ENCODE measurements at places on chromosomes 1 and 21.
A peak's percentile ranks its signal among the peaks of the same experiment; 100 is the strongest.

- no peak for DNase-seq
These were observed 338 bp upstream of the TOR1AIP1 start for GRCh38 chr1:179881642-179882252.

DNA sequence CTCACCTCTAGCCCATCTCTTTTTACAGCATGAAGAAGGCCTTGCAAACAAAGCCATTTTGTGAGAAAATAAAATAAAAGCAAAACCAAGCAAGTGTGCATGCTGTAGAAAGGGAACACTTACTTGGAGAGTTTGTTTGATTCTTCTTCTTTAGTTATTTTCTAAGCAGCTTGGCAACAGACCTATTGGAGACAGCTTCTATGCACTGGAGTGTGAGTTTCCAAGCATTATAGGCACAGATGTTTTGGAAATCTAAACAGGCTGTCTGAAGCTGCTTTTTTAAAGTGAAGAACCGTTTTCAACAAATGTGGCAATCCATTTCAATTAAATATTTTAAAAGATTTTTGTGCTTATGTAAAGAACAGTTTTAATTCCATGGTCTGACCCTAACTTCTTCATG, 76.6 kb downstream of the NGF start:
- DNase-seq = no peak

DNA sequence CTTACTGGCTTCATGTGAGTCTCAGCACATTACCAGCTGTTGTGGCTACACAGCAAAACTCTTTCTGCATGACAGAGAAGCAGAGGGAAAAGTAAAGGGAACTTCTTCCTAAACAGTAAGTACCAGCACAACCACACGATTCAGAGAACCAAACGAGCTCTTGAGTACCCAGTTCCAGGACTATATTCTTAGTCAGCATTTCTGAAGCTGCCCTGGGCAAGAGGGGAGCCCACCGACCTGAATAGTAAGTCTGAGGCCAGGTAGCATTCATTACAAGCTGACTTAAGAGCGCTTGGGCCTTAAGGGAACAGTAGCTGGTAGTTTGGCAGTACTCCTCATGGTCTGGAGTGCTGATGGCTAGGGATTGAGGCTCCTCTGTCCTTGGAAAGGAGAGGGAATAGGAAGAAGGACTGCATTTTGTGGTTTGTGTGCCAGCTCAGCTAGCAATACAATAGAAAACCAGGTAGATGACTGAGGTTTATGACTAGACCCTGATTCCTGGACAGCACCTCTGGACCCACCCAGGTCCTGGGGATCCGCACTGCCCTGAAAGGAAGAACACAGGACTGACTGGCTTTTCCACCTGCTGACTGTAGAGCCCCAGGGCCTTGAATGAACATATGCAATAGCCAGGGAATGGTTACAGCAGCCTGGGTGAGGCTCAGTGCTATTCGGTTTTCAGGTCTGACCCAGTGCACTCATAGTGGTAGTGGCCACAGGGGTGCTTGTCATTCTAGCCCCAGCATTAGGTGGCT, 396.8 kb upstream of the PRMT6 start:
- no peak for DNase-seq

GRCh38 chr1:51964309-51964696, 26.2 kb downstream of the RAB3B start:
- no peak for DNase-seq

DNA sequence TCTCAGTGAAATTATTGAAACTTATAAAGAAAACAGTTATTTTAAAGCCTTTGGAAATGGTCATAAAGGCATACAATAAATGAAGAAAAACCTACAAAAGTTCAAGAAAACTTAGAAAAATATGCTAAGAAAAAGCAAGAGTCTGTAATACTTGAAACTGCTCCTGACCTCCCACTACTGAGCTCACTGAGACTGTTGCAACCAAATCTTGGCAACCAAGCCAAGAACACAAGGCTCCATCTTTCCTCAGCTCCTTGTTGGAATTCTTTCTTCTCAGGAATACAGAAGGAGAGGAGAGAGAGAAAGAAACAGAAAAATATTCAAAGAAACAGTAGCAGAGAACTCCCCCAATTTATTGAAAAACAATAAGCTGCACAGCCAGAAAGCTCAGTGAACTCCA, 160.5 kb downstream of the RASAL2 start:
- no peak for DNase-seq

GRCh38 chr1:41362357-41362721, 1.1 kb downstream of the FOXO6 start:
- DNase-seq = no peak

DNA sequence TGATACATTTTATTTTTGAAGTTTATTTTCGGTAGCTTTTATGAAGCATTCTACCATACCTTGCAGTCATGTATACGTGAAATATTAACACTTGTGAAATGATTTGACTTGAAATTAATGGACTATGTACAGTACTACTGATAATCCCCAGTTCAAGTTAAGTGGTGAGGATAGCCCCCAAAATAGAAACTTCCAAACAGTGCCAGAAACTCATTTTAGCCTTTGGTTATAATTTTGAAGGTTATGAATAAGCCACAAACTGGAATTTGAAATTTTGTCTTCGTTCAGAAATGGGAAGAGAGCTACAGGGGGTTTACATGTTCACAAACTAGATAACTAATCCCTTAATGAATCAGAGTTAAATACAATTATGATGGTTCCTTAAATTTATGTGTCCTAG, 1.5 kb upstream of the HNRNPU start:
- no peak for DNase-seq

DNA sequence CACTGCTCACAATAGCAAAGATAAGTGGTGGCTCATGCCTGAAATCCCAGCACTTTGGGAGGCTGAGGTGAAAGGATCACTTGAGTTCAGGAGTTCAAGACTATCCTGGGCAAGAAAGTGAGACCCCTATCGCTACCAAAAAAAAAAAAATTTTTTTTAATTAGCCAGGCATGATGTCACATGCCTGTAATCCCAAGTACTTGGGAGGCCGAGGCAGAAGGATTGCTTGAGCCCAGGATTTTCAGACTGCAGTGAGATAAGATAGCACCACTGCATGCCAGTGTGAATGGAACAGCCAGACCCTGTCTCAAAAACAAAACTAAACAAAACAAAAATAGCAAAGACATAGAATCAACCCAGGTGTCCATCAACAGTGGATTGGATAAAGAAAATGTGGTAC, 50.6 kb downstream of the HSF2BP start:
- no peak for DNase-seq

DNA sequence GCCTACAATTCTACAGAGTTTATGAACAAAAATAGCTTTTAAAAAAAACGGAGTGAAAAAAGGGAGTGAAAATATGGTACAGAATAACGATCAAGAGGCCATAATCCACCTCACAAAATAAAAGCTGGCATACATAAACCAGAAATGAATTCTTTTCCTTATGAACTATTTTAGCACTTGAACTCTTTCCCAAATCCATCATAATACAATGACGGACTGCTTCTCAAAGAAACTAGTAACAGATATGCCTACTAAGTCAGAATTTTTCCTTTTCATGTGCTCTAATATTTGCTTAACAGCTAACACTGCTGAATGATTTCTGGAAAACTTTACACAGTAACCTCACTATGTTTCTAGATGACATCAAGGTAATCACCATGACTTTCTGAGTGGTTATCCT, 144.0 kb downstream of the EIF4G3 start:
- DNase-seq = no peak

GRCh38 chr1:235304549-235305451, 23.2 kb downstream of the ARID4B start:
- DNase-seq = no peak

DNA sequence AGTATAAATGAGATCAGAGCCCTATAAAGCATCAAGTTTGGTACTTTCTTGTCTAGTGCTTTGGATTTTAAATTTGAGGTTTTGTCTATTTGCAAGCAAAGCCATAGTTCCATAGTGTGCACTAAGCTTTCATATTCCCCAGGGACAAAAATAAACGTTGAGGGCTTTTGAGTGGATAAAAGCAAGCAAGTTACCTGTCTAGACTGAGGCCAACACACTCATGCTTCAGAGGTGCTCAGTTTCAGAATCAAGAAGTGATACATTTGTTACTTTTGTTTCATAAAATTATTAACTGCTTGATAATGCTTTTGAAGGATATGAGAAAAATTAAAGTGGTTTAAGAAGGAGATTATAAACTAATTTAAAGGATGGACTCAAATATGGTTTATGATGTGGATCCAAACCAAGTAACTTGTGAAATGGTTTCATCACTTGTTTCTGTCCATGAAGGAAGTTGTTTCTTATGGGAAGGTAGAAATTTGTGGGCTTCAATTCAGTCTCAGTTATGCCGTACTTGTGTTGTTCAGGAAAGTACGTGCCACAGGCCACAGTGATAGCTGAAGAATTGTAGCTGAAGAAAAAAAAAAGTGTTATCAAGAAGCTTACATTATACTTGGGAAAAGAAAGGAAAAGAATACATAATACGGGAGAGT, 71.2 kb downstream of the CHRM3 start:
- DNase-seq = no peak

DNA sequence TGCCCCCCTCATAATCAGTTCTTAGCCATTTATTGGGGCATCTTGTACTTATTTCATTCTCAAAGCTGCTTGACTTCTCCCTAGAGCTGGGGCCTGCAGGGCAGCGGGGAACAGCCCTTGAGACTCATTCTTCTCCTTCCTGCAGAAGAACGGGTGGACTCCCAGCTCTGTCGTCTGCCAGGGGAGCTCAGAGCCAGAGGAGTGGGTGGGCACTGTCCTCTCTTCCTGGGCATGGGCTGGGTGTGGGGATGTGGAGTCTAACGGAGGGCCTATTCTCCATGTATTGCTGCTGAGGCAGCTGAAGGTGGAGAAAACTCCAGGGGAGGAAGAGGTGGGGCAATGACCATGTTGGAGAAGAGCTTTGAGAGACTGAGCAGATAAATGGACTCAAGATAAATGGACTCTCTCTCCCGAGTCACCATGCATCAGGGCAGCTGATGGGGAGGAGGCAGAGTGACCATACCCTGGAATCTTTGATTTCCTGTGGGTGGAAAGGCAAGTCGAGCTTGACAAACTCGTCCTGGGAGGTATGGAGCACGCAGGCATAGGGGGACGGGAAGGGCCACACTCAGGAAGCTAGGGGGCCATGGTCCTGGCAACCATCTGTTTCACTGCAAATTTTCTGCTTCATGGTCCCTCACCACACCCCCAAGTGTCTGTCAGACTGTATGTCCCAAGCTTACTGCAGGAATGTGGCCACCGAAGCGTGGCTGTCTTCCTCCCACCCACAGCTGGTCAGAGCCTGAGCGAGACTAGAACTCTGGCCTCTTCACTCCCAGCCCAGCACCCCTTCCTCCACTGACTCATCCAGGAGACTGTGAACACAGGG, 56.9 kb upstream of the ATP2B4 start:
- DNase-seq = no peak

- no peak for DNase-seq
These were observed 46.5 kb upstream of the LRRN2 start for GRCh38 chr1:204731985-204732575.

DNA sequence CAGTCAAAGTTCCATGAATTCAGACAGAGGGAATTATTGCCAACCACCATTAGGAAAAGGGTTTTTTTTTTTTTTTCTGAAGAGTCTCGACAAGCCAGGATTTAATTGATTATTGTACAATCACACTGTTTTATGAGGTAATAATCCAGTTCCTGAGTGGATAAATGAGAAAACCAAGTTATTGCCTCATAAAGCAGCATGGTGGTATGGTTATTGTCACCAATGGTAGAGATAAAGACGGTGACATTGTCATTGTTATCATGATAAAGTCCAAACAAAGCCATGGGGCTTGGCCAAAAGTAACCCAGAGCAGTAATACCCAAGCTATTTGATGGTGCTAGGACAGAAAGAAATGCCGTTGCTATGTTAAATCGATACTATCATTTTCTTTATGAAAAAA, 232.8 kb downstream of the USH2A start:
- DNase-seq = no peak

DNA sequence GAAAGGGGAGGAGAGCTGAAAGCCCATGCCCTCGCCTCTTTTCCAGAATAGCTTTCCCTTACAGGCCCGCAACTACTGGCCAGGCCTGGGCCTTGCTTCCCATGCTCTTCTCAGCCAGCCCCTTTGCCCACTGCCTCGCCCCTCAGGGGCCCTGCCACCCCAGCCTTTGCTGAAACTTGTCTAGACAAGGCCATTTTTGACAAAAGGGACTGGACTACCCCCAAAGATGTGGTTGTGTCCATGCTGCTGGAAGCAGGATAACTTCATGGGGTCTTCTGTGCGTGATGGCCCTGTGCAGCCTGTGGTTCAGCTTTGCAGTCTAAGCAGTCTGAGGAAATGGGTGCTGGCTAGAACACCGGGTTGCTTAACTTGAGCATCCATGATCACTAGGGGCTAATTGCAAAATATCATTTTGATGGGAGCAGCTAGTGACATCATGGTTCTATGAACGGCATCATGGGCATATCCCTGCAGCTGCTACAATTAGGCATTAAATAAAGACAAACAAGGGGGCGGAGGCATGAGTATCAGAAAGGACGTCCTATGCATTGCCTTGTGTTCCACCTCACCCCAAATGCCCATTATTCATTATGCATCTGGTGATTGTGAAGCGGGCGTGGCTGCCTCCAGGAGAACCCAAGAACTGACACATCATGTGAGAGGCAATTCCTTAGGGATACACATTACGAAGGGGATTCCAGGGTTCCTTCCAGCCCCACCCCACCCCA, 36.8 kb downstream of the NTPCR start:
- no peak for DNase-seq

GRCh38 chr1:78619446-78619802, 824 bp upstream of the IFI44L start:
- DNase-seq = no peak

GRCh38 chr21:42437786-42438185, 34.1 kb downstream of the UBASH3A start:
- no peak for DNase-seq

- DNase-seq = peak; percentile 49
These were observed 30.3 kb upstream of the CBR3 start for GRCh38 chr21:36104317-36105300.

GRCh38 chr1:234655328-234656069, 45.5 kb upstream of the IRF2BP2 start:
- no peak for DNase-seq

- DNase-seq = no peak
These were observed 27.5 kb downstream of the TFAP2E start for GRCh38 chr1:35600593-35600992.

- no peak for DNase-seq
These were observed 178.8 kb upstream of the NFIA start for GRCh38 chr1:60903591-60903990.

DNA sequence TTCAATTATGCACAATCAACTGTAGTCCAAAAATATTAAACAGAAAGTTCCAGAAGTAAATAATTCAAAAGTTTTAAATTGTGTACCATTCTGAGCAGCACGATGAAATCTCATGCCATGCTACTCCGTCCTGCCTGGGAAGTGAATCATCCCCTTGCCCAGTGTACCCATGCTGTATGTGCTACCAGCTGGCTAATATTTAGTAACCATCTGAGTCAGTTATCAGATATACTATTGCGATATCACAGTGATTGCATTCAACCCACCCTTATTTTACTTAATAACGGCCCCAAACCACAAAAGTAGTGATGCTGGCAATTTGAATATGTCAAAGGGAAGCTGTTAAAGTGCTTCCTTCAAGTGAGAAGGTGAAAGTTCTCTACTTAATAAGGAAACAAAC, 56.2 kb downstream of the EVI5 start:
- no peak for DNase-seq

GRCh38 chr1:225544263-225544662, 108.7 kb downstream of the ENAH start:
- DNase-seq = no peak
